ENCODE measurements at places on chromosomes 1 and 21. TPM values are rescaled to one million over a fixed set of nuclear protein-coding genes. Genes with fewer than 3 reads are reported as not detected.
A peak's percentile ranks its signal among the peaks of the same experiment; 100 is the strongest.

The CD5L gene
- total RNA-seq: not detected

GRCh38 chr1:15923241-15923640 is 52.7 kb downstream of the ZBTB17 start:
- no peak for DNase-seq

The SPRR5 gene
- not detected for total RNA-seq

The TMEM200B gene
- 18.5 TPM for total RNA-seq

GRCh38 chr1:162081316-162081715 is 11.8 kb downstream of the NOS1AP start:
- no peak for DNase-seq

The RGS1 gene
- 13.0 TPM for total RNA-seq

GRCh38 chr1:41286486-41286885 is 44.4 kb upstream of the SCMH1 start:
- no peak for DNase-seq

- no peak for DNase-seq
These were observed 26.6 kb downstream of the RGS21 start for GRCh38 chr1:192343344-192343743.

The FCMR gene
- total RNA-seq: 1.3 TPM

GRCh38 chr21:32021319-32021994 is 148.6 kb downstream of the HUNK start:
- peak; percentile 75 for DNase-seq

The RYR2 gene
- total RNA-seq: 15.2 TPM

GRCh38 chr21:39072468-39072867 is 110.8 kb downstream of the PSMG1 start:
- no peak for DNase-seq

GRCh38 chr1:119226913-119227312 is 86.5 kb upstream of the WARS2 start:
- DNase-seq: no peak
